ENCODE measurements at places on chromosomes 7 and 10. TPM values are rescaled to one million over a fixed set of nuclear protein-coding genes. Genes with fewer than 3 reads are reported as not detected.

- no peak for DNase-seq
These were observed 305.8 kb upstream of the GNAI1 start for GRCh38 chr7:79828866-79829265.

GRCh38 chr7:44909596-44910389 lies 24.5 kb upstream of the PURB start:
- DNase-seq = no peak

DNA sequence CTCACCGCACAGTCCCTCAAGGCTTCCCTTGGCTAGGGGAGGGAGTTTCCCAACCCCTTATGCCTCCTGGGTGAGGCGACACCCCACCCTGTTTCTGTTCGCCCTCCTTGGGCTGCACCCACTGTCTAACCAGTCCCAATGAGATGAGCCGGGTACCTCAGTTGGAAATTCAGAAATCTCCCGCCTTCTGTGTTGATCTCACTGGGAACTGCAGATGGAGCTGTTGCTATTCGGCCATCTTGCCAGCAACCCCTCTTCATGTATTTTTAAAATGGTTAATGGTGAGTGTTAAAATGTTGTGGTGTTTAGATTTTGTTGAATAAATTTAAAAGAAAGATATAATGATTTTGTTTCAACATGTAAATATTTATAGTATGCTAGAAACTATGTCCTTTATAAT lies 22.0 kb downstream of the UMAD1 start:
- DNase-seq = no peak

DNA sequence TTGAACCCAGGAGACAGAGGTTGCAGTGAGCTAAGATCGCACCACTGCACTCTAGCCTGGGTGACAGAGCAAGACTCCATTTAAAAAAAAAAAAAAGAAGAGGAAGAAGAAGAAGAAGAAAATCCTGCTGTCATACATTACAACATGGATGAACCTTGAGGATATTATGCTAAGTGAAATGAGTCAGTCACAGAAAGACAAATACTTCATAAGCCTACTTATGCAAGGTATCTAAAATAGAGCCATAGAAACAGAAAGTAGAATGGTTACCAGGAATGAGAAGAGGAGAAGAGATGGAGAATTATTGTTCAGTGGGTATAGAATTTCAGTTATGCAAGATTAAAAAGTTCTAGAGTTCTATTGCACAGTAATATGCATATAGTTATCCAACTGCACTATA lies 466.5 kb downstream of the PLXNA4 start:
- no peak for DNase-seq

The PLEKHS1 gene
- total RNA-seq = not detected

The NUTM2D gene
- 5.1 TPM for total RNA-seq

GRCh38 chr7:87960239-87960638 lies 26.2 kb downstream of the ADAM22 start:
- DNase-seq = no peak

The RPEL1 gene
- total RNA-seq = not detected

DNA sequence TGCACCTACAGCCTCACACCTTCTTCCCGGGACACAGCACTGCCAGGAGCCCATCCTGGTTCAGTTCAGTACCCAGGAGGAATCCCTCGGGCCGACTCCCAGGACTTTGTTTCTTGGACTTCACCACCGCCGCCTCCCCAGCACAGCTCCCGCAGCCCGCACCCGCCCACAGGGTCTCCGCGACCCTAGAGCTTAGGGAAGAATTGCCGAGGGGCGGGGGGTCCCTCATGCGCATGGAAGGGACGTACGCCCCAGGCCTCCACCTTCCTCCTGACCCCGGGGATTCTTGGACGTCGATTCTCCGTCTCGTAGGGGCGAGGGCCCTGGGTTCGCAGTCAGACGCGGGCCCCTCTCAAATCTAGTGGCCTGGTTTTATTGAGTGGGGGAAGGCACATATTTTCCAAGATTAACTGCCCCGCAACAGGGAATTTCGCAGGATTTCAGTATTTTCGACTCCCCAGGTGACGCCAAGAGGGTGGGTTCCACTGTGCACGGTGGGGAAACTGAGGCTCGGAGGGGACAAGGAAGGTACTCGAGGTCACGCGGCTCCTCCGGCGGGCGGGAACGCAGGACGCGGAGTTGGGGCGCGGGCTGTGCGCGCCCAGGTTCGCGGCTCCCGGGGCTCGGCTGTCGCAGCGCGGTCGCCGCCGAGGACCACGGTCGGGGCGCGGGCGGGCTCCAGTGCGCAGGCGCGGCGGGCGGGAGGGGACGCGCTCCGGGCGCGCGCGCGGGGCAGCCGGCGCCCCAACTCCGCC lies at the start of gene ADCY1:
TSS of gene ADCY1 (plus strand) at position 708 of the 755 bp plus-strand sequence. CDS start 176 bp downstream, outside the sequence.
- peak; percentile 85 for DNase-seq

The FOXP2 gene
- 228 TPM for total RNA-seq

The PLA2G12B gene
- not detected for total RNA-seq

The GRID2IP gene
- 3.5 TPM for total RNA-seq
